ENCODE measurements at places on chromosomes 16 and 17. TPM values are rescaled to one million over a fixed set of nuclear protein-coding genes. Genes with fewer than 3 reads are reported as not detected.

DNA sequence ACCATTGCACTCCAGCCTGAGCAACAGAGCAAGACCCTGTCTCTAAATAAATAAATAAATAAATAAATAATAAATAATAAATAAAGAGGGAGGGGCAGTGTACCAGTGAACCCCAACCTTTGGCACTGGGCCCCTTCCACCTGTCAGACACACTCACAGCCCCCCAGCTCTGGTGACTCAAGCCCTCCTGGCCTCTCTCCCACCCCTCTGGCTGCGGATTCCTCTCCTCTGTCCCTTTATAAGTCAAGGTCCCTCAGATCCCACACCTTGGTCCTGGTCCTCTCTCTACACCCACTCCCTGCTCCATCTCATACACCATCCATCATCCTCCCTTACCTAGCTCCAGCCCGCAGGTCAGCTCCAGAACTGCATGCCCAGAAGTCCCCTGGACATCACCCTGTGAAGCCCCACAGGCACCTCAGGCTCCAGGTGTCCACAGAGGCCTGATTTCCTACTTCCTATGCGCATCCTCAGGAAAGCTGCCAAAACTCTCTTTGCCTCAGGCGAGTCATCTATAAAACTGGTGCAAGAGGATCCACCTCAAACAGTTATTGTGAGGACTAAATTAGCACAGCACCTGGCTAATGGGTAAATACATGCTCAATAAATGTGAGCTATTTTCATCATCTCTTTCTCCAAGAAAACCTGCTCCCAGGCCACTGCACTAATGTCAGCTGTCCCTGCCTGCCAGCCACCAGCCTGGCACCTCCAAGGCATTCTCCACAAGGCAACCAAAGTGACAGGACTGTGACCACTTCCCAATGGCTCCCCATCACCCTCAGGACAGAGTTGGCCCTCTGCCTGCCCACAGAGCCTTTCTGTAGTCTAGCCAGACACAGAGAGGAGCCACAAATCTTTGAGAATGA lies 46.8 kb downstream of the BEAN1 start:
- no peak for DNase-seq

Gene CES1
- 27.8 TPM for total RNA-seq

DNA sequence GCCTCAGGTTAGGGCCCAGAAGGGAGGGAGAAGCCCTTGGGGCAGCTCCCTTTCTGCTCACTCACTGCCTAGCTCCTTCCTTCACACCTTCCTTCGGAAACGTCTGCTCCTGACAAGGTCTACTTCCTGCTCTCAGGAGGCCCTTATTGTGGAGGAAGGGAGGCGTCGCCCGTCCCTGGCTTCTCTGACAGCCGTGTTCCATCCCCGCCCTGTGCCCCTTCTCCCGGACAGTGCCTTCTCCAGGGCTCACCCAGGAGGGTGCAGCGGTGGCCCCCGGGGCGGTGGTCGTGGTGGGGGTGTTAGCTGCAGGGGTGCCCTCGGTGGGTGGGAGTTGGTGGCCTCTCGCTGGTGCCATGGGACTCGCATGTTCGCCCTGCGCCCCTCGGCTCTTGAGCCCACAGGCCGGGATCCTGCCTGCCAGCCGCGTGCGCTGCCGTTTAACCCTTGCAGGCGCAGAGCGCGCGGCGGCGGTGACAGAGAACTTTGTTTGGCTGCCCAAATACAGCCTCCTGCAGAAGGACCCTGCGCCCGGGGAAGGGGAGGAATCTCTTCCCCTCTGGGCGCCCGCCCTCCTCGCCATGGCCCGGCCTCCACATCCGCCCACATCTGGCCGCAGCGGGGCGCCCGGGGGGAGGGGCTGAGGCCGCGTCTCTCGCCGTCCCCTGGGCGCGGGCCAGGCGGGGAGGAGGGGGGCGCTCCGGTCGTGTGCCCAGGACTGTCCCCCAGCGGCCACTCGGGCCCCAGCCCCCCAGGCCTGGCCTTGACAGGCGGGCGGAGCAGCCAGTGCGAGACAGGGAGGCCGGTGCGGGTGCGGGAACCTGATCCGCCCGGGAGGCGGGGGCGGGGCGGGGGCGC lies 231.9 kb downstream of the SEC14L1 start:
- no peak for DNase-seq

- no peak for DNase-seq
Observed at GRCh38 chr17:41547378-41547841, 19.3 kb upstream of the KRT19 start.

GRCh38 chr17:78995022-78995760 lies 14.4 kb downstream of the CANT1 start:
- no peak for DNase-seq

Measured in esophagus muscularis mucosa (tissue), 4 donors.